ENCODE measurements at places on chromosomes 7 and 10.
A peak's percentile ranks its signal among the peaks of the same experiment; 100 is the strongest.

GRCh38 chr7:45610660-45611299 is 36.6 kb downstream of the ADCY1 start:
- no peak for DNase-seq

- no peak for DNase-seq
Observed at GRCh38 chr7:128005117-128005516, 26.1 kb downstream of the LRRC4 start.

- no peak for DNase-seq
Observed at GRCh38 chr7:18053177-18053928, 25.7 kb upstream of the PRPS1L1 start.

DNA sequence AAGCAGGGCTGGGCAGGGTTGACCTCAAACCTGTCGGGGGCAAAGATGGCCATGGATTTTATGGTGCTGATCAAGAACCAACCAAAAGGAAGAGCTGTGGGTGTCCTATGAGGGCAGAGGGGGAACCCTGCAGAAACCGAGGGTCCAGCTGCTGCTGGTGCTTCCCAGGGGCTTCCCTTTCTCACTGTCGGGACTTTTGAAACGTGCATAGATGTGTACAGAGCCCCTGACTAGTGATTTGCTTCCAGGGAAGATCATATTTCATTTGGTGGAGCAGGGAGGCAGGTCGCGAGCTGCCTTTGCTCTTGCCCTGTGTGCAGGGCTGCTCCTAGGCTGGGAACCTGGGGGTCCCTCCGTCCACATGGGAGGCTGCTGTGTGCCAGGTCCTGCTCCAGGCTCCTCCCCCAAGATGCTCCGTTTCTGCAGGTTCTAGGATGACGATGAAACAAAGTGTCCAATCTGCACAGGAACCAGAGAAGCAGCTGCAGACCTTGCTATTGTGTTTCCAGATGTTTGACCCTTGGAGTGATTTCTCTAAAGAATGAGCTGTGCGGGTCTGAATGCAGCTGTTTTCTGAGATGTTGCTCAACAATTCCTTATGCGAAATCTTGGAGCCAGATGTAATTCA is 9.4 kb upstream of the INPP5A start:
- peak; percentile 25 for DNase-seq

GRCh38 chr10:52663161-52663560 is 109.4 kb downstream of the MBL2 start:
- no peak for DNase-seq

DNA sequence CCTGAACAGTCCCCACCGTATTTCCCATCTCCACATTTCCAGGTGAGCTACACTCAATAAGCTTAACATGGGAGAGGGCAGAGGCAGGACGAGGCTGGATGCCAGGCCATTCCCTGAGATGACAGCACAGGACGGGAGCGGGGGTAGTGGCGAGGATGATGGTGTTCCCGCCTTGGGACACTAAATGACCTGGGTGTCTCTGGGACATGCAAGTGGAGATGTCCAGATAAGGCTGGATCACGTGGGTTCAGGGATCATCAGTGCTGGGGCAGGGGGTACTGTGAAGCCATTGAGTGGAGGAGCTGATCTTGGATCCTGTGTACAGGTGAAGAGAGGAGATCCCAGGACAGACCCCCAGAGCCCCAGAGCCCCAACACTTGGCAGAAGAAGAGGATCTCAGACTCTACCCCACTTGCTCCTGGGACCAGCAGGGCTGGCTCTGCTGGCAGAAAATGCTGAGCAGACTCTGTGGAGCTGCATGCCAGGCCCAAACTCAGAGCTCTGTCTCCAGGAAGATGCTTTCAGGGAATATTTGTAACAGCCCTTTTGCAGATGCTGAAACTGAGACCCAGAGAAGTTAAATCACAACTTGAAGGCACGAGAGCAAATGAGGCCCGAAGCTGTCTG is 29.7 kb upstream of the HSPA12A start:
- no peak for DNase-seq

All from endodermal cell (in vitro differentiated cells).